Activated CD8-positive, alpha-beta memory T cell treated with anti-CD3 and anti-CD28 coated beads for 4 hours (primary cell): ENCODE measurements at places on chromosomes 2 and 18.

GRCh38 chr18:76476665-76477561 is 18.1 kb downstream of the ZNF516 start:
- no peak for DNase-seq

GRCh38 chr2:43222475-43223309 is 3.7 kb downstream of the ZFP36L2 start:
- no peak for DNase-seq

DNA sequence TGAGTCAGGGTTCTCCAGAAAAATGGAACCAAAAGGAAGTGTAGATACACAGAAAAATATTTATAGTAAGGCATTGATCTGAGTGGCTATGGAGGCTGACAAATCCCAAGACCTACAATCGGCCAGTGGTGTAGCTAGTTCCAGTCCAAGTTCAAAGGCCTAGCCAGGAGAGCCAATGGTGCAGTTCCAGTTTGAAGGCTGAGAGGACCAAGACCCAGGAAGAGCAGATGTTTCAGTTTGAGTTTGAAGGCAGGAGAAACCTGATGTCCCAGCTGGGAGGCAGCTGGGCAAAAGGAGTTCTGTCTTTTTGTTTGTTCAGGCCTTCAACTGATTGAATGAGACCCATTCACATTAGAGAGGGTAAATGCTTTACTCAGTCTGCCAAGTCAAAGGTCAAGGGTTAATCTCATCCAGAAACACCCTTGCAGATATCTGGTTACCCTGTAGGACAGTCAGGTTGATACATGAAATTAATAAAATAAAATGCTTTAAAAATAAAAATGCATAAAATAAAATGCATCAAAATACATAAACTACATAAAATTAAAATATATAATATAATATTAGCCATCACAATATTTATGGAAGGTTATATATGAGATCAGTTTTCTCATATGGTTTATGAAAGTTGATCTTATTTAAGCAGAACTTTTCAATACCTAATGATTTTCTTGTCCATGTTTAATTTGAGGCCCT is 38.7 kb downstream of the KCNE4 start:
- DNase-seq: no peak

DNA sequence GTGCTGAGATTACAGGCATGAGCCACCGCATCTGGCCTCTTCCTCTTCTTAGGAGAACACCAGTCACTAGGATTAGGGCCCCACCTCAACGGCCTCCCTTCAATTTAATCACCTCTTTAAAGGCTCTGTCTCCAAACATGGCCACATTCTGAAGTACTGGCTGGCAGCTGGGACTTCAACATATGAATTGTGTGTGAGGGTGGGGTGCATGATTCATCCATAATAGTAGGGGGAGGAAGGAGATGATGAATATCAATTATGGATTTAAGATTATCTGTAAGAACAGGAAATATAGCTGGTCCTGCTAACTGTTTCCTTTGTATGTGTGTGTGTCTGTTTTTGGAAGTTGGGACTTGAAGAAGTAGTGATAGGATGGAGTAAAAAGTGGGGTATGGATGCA is 14.7 kb upstream of the EPG5 start:
- DNase-seq: no peak

- DNase-seq: no peak
Observed at GRCh38 chr2:190841707-190842505, 38.7 kb upstream of the GLS start.

DNA sequence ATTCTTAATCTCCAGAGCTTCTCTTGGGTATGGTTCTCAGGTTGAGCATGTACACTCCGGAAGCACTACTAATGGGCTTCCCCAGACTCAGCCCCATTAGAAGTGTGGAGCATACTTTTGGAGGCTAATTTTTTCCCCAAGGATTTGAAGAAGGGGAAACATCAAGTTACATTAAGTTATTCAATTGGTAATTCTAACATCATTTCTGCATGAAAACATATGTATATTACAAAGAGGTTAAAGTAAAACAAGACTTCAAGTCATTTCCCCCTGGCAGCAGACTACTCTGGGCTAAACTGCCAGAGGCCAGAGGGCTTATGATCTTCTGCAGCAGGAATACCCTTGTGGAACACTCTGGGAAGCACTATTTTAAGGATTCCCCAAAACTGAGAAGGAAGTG is 227.7 kb upstream of the STK17B start:
- no peak for DNase-seq

DNA sequence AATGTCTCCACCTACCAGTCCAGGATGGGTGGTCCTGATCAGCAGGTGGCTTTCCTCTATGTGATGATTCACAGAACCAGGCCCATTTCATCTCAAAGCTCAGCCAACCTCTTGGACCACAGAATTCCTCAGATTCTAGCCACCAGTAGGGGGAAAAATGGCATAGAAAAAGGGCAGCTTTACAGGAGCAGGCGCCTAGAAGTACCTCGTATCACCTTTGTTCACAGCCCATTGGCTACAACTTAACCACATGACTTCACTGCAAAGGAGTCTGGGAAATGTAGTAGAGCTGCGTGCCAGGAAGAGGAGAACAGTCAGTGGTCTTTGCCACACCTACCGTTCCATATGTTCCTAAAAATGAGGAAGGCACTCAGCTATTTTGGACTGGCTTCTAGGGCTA is 62.8 kb upstream of the DTNA start:
- DNase-seq: no peak

GRCh38 chr18:77100751-77101355 is 31.7 kb downstream of the MBP start:
- DNase-seq: no peak

GRCh38 chr2:15579641-15580040 is 12.0 kb upstream of the DDX1 start:
- no peak for DNase-seq

DNA sequence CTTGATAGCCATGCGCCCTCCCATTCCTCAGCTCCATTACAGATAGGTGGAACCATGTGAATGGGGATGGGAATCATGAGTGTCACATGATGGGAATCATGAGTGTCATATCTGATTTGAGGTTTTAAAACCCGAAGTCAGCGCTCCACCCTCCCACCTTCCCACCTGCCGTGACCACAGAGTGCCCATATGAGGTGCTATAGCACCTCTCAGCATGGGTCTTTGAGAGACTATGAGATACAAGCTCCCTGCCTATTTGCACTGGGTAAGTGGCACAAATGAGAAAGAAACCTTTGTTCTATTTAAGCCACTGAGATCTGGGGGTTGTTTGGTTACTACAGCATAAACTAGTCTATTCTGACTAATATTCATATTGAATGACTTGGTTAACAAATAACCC is 78.5 kb upstream of the PTPRM start:
- DNase-seq: no peak

- DNase-seq: no peak
Observed at GRCh38 chr2:205807758-205808157, 125.5 kb downstream of the NRP2 start.

- DNase-seq: no peak
Observed at GRCh38 chr2:113776949-113777348, 20.5 kb upstream of the SLC35F5 start.

- no peak for DNase-seq
Observed at GRCh38 chr2:70141902-70142589, 48.8 kb downstream of the C2orf42 start.

DNA sequence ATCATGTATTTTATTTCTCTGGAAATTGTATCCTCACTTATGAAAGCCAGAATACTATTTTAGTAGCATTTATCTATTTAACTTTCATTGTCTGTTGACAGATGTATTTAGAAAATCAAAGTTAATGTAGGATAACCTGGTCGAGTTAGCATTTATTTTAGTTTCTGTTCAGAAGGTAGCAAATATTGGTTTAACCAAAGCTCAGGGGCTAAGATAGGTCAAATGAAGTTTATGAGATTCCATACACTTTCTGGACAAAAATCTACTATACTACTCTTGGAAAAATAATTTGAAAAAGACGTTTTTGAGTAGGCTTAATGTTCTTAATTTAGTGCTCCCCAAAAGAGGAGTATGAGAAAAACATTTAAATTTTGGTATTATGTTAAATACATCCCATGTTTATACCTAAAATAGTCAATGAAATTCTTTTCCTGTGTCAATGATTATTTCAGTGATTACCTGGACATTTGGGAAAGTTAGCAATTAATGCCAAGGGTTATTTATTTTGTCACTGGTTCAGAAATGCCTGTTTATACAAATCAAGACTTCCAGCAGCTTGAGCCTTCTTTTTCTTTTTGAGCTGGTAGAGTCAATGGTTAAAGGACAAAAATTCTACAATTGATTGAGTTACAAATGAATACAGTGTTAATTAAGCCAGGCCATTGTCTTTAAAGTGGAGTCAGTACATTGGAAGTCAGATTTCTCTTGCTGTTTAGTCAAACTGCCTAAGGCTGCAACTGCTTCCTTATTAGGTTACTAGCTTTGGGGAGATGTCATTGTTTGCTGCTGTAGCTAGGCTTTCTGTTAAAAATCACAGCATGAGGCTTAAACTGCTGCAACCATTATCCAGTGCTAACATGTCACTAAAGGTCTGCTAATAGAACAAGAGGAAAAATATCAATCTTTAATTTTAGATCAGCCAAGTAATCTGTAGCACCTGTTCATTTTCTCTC is 182.3 kb downstream of the CAMKMT start:
- DNase-seq: no peak

DNA sequence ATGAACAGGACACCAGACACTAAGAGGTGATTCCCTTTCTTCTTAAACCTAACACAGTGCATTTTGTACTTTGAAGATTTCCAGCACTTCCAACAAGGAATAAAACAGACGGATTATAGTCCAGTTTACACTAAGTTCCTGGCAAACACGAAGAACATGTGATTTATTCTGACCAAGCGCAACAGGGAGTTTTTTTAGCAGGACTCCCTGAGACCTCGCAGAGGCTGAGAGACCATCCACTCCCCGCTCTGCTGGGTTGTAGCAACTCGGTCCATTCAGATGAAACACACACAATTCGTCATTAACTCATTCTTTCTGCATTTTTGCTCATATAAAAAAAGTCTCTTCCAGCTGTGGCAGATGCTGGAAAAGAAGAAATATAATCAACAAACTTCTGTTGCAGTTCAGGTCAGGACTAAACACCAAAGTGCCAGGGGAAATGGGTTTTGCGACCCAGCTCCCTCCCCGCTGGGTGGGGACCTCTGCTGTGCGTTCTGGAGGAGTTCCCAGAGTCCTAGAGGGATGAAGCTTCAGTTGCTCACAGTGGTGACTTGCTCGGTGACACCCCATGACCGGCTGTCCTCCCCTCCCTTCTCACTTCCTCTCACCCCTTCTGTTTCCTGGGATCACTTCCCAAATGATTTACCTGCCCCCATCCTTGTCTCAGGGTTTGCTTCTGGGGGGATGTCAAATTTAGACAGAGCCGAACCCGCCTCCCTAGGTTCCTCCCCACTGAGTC is 52.5 kb downstream of the KCNF1 start:
- no peak for DNase-seq
